ENCODE measurements at places on chromosomes 6 and 20.

DNA sequence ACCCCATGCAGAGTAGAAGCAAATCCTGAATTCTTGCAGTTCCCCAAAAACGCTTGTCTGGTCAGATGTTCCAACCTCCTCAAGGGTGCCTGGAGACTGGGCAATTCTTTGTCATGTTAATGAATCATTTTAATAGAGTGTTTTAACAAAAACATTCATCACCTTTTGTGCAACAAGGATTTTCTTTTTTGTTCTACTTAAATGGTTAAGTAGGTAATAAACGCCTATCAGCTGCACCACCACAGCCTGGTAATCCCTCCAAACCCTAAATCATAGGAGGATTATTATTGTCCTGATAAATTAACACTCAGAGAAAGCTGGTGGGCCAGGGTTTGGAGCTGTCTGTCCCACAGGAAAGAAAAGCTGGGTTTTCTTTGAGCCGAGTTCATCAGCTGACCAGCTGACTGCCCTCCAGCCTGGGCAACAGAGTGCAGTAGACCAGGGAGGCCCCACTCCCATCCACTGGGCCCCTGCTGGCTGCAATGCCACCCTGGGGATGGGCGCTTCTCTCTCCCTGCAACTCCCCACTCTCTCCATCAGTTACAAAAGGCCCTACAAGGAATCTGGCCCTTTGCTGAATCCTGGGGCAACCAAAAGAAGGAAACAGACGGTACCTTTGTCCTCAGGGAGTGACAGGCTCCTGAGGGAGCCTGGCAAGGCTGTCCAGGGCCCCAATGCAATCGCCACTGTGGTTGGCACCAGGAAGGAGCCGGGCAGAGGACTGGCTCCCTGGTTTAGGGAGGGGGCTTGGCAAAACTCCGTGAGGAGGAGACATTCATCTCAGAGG is 23.1 kb upstream of the BMP7 start:
- DNase-seq: no peak

GRCh38 chr20:51211191-51211590 is 188.3 kb upstream of the KCNG1 start:
- no peak for DNase-seq

- no peak for DNase-seq
Observed at GRCh38 chr6:291204-291696, 1.0 kb upstream of the DUSP22 start.

DNA sequence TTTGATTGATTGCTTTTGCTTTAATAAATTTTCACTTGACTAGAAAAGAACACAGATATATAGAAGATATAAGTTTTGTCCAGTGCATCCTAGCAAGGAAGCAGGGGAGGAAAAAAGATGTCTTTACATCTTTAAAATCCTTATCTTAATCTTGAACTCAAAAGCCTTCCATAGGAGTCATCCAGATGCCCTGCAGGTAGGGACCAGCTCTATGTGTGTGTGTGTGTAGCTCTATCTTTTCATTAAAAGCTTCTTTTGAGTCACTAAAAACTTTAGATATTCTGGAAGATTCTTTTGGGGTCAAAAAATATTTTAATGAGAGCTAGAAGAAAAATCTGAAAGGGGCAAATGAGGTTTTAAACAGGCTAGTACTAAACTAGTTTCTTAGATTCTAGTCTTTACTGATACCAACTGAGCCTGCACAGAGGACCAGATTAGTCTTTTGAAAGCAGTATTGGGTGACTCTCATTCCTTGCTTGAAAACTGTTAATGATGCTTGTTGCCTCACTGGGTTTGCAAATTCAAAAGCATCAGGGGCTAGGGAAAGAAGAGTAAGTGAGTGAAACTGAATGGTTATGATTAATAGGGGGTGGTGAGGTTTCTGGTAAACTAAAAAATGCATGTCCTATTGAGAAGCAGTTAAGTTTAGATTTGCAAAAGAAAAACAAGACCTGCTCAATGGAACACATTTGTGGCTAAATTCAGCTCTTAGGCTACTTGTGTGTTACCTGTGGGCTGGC is 40.6 kb upstream of the JAG1 start:
- no peak for DNase-seq

DNA sequence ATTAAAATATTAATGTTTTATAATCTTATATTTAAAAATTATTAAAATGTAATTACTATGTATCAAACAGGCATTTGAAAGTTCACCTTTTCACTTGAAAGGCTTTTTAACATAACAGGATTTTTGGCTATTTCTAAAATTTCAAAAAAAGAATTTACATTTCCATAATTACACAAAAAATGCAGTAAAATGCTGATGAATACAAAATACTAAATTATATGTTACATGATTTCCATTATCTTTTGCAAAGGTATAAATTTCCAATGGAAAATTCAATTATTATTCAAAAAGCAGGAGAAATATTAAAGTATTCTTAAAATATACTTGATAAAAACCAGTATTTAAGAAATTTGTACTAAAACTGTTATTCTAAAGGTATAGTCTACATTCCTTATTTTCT is 66.1 kb downstream of the PHIP start:
- DNase-seq: no peak

DNA sequence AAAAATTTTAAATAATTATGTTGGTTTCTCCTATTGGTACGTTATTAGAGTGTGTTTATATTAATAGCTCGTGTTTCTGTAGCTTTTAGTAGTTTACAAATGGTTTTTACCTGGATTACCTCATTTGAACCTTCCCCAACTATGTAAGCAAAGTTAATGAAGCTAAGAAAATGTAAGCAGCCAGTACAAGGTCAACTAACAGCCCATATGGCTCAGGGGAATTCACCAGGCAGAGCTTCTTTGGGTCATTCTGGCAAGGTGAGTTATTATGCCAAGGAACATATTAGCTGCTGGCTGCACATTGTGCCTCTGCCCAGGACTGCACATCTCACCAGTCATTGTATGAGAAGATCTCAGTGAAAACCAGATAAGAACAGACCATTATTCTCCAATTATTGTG is 27.0 kb upstream of the MARCKS start:
- DNase-seq: no peak

GRCh38 chr20:39282619-39283092 is 320.5 kb downstream of the DHX35 start:
- no peak for DNase-seq

- peak; percentile 26 for DNase-seq
Observed at GRCh38 chr20:37564388-37565133, 36.9 kb upstream of the BLCAP start.

GRCh38 chr20:10603378-10603777 is 70.4 kb downstream of the JAG1 start:
- no peak for DNase-seq

DNA sequence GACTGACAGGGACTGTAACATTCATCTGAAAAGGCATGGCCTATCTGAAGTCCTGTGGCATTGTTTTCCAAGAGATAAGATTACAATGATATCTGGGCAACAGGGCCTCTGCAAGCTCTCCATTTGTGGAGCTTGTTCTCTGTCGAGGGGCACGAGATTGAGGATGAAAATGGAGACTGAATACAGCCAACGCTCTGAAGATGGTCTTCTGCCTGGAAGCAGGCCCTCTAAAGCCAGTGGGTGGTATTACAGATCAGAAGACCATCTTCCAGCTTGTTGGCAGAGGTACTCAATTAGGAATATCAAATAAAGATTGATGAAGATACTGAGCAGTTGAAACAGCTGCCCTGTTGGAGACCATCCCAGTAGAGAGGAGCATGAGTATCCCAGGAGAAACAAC is 288.2 kb downstream of the CENPW start:
- no peak for DNase-seq

GRCh38 chr6:127192911-127193541 is 73.6 kb upstream of the RNF146 start:
- DNase-seq: peak; percentile 40

DNA sequence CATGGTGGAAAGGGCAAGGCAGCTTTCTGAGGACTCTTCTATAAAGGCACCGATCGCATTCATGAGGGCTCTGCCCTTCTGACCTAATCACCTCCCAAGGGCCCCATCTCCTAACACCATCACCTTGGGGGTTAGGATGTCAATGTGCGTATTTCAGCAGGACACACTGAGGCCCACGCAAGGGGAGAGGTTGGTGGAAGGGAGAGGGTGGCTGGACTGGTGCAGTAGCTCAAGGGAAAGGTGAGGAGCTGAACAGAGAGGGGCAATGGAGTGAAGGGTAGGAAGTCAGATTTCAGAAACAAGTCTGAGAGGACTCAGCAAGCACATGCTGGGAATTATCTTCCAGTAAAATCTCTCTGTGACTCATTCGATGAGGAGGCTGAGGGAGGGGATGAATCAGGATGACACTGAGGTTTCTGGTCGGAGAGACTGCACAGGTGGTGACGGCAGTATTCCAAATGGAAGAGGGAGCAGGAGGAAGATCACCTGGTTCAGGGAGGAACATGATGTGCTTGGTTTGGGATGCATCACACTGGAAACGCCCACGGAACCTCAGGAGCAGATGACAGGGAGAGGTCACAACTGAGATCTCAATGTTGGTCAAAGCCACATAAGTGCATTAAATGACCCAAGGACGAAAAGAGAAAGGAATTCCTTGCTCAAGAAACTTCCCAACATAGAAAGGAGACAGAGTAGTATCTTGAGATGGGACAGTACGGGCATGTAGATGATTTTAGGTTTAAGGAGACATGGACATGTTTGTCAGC is 67.1 kb downstream of the TFAP2A start:
- no peak for DNase-seq

DNA sequence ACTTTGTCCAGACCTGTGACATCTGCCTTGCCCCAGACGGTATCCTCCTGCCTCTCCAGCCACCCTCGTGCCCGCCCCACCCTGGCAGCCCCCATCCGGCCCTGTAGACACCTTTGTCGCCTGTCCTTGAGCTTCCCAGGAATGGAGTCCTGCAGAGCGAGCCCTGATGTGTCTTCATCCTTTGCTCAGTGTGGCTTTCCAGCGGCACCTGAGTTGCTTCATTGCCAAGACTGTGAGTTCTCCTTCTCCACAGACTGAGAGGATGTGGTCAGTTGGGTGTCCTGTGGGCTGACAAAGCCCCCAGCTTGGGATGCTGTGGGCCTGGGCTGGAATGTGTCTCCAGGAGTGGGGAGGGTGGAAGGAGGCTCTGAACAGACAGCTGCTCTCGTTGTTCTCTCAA is 1.7 kb upstream of the CST4 start:
- no peak for DNase-seq
